Glomerular endothelial cell (primary cell): ENCODE measurements at places on chromosomes 2 and 18. TPM values are rescaled to one million over a fixed set of nuclear protein-coding genes. Genes with fewer than 3 reads are reported as not detected.

Gene ARL5A
- 37.5 and 49.2 TPM in 2 replicates for total RNA-seq

Gene LINC00305
- 2.6 TPM in 1 of 2 replicates, not detected in the other for total RNA-seq

Gene TMEM247
- not detected in 2 replicates for total RNA-seq

Gene NEURL3
- 0.68 and 7.0 TPM in 2 replicates for total RNA-seq

Gene STAT4
- 0.44 and 2.8 TPM in 2 replicates for total RNA-seq

Gene CNTNAP5
- not detected in 2 replicates for total RNA-seq

Gene ITPRIPL1
- total RNA-seq: 2.0 and 3.0 TPM in 2 replicates

Gene MAPK4
- 0.05 TPM in 1 of 2 replicates, not detected in the other for total RNA-seq

Gene CTAGE1
- total RNA-seq: not detected in 2 replicates

GRCh38 chr2:170354855-170355780, 177.2 kb downstream of the MYO3B start:
- no peak for DNase-seq

DNA sequence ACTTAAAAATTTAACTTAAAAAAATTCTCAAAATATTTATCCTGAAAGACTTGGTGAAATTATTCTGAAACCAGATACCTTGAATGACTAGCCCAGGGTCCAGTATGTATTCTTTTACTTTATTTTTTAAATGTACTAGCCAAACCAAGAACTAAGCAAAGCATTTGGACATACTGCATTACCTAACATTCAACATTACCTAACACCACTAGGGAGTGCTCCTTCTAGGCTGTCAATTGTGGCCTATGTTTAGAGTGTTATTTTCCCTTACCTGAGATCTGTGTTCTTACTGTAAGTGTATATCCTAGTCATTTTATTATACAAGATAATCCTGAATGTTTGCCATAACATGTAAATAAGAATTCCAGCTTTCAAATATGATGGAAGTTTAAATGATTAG, 496.6 kb downstream of the PTPRM start:
- no peak for DNase-seq

DNA sequence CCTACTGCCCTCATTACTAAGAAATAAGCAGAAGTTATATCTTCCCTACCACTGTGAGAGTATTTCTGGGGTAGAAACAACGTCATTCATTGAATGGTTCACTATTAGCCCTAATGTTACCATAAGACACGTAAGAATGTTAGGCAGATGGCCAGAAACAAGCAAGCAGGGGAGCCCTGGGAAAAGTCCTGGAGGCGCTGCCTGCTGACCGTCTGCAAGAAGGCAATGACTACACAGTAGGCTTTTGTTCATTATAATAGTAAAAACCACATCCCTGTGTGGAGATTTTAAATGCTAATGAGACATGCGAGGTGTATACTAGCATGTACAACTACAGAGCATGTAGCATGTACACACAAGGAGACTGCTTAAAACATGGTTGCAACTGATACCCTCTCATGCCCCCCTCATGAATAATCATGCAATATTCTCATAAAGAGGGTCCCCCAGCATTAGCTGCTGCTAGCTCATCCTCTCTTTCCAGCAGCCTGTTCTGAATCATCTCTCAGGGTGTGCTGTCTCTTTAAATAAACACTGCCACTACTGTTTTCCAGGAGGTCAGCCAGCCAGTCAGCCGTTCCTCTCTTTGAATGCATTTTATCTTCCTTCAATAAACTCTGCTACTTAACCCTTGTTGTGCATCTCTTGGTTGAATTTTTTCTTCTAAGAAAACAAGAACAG, 23.6 kb downstream of the SUCLG1 start:
- DNase-seq: no peak

DNA sequence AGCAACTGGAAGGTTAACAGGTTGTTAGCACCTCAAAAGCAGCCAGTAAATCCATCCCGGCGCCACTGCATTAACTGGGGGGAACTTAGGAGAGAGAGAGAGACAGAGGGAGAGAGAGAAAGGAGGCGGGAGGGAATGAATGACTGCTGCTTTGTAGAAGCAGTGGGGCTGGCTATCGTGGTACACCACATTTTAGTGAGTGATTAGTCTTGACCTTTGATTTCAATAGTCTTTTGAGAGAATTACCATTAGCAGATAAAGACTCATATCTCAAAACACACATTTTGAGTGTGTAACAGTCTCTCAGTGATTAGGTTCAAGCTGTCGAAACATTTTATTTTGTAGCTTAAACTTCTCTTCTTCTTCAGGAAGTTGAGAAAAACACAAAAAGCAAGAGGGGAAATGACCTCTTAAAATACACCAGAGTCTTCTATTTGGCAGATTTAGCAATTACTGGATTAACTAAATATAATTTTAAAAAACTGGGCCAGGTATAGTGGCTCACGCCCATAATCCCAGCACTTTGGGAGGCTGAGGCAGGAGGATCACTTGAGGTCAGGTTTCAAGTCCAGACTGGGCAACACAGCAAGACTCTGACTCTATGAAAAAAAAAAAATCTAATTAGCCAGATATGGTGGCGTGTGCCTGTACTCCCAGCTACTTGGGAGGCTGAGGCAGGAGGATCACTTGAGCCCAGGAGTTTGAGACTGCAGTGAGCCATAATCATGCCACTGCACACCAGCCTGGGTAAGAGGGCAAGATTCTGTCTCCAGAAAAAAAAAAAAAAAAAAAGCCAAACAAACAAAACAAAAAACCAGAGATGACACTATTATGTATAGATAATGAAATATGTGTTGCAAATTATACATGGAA, 22.0 kb upstream of the PNO1 start:
- DNase-seq: no peak

DNA sequence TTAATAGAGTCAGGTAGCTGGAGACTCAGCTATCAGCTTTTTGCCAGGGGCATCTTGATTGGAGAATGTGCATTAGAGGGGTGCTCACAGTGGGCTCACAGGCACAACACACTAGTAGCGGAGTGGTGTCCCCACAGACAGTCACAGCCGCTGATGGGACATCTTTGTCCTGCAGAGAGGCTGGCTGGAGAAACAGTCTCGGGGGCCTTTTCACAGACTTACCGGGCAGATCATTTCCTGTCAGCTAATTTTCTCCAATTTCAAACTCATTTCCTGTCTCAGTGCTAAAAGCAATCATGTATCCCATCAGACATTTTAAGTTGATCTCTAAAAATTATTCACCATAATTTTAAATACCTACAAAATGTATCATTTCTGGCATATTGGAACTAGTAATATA, 562.6 kb downstream of the DCDC2C start:
- DNase-seq: no peak

DNA sequence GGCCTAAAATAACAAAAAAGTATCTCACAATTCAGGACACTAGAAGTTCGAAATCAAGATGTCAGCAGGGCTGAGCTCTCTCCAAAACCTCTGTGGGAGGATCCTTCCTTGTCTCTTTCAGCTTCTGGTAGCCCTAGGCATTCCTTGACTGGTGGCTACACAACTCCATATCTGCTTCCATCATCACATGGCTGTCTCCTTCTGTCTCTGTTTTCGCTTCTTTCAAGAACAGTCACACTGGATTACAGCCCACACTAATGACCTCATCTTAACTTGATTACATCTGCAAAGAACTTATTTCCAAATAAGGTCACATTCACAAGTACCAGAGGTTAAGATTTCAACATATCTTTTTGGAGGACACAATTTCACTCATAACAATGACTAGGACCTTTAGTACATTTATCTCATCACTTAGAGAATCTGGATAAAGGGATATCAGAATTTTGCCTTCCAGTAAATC, 275.2 kb downstream of the IRS1 start:
- no peak for DNase-seq

- no peak for DNase-seq
Measured at GRCh38 chr18:8406186-8406867, 202.9 kb upstream of the RAB12 start.

GRCh38 chr2:32688541-32688940, 60.7 kb downstream of the TTC27 start:
- DNase-seq: no peak

- DNase-seq: no peak
Measured at GRCh38 chr18:44309185-44309584, 371.5 kb upstream of the SETBP1 start.

DNA sequence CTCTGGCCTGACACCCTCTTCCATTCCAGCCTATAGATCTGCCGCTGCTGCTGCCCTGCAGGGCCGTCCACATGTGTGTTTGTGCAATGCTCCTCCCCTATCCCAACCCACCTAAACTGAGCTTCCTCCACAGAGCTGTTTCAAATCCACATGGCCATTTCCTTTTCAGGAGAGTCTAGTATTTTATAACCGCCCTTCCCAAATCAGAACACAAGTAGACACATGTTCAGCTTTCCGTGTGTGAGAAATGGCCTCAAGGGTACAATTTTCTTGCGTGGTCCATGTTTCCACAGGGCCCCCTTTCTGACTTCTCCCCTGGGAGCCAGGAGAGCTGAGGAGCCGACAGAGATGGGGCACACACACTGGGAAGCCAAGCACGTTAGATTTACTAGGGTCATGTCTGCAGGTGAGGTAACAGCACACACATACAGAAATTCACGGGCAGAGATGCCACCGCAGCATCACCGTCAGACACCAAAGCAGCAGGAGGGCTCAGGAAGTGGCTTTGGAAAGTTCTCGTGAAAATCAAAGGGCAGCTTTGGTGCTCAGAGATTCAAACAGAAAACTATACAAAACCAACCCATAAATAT, 102.9 kb upstream of the TGFA start:
- no peak for DNase-seq

DNA sequence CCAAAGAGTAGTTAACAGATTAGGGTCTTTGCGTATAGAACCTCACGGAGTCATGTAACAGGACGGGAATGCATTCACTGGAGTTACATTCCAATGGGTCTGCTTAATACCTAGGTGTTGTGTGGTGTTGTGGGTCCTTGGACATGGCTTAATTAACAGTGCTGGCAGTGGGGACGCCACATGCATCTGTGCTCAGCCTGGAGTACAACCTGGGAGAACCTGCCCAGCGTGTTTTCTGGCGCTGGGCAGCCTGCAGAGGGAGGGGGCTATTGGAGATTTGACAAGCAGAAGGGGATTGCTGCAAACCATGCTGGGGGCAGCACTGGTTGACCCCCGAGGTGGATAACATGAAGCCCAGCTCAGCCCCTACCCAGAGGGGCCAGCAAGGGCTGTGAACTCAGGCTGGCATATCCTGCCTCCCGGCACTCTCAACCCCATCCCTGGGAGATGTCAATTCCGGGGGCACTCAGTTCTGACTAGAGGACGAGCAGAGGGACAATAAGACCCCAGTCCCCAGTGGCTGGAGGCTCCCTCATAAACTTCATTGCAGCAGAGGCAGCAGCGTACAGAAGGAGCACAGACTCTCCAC, 29.3 kb upstream of the COPS8 start:
- no peak for DNase-seq

- DNase-seq: no peak
Measured at GRCh38 chr18:49915352-49915751, 102.0 kb upstream of the ACAA2 start.

- no peak for DNase-seq
Measured at GRCh38 chr2:226158940-226159339, 640.7 kb downstream of the IRS1 start.

DNA sequence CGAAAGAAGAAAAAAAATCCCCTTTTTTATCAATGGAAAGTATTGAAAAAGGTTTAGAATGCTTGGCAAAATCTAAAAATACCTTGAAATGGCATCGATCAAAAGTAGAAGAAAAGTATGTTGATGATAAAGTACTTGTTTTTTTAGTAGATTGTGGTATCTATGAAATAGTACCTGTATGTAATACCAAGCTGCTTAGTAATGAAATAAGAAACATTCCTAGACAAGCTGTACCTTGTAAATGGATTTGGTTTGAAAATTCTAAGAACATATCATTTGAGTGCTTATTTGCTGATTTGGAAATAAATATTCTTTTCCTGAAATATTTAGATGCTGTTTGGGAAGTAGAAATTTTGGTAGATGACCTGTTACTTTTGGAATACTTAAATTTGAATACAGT, 18.4 kb downstream of the TDRD15 start:
- DNase-seq: no peak

- no peak for DNase-seq
Measured at GRCh38 chr2:85712849-85713612, 18.9 kb downstream of the GNLY start.

DNA sequence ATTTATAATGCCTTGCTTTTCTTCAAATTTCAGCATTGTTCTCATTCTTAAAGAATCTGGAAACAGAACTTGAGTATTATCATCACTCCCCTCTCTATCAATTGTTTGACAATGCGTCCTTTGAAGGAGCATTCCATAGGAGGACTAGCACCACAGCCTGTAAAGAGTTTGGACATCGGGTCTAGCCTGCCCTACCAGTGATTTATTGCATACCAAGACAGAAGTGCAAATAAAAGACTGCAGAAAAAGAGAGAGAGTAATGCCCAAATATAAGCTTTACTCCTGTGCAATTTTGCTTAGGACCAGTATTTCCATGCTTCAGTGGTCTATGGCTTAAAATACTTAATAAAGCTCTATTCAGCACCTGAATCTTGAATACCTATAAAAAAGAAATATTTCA, 55.4 kb upstream of the MAP2 start:
- DNase-seq: no peak

DNA sequence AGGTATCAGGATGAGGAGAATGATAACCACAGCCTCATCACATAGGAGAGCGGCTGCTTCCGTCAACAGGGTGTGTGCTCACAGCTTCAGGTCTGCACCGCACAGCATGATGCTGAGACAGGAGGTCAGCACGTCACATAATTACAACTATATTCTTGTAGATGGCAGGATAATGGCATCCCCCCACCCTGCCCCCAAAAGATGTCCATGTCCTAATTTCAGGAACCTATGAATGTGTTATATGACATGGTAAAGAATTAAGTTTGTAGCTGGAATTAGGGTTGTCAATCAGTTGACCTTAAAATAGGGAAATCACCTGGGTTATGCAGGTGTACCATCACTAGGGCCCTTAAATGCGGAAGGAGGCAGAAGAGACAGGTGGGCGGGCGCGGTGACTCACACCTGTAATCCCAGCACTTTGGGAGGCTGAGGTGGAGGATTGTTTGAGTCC, 73.9 kb downstream of the ARL4C start:
- no peak for DNase-seq

- DNase-seq: no peak
Measured at GRCh38 chr2:33317369-33318007, 159.0 kb upstream of the RASGRP3 start.

DNA sequence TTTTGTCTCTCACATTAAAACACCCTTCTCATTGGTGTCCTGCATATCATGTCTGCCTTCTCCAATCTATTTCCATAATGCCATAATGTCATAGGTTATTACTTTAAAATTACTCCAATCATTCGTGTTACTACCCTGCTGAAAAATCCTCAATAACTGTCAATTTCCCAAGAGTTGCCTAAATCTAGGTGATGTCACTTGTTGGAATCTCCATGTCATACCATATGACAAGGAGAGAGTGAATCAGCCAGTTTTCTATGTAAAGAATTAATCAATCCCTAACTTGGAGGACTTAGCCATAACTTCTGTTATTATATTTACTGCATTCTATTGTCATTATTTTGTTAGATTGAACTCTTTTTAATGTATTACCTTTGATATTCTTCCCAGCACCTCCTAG, 62.5 kb downstream of the PHLPP1 start:
- DNase-seq: no peak
